ENCODE measurements at places on chromosomes 4 and X. TPM values are rescaled to one million over a fixed set of nuclear protein-coding genes. Genes with fewer than 3 reads are reported as not detected.

GRCh38 chr4:155578219-155578618 is 88.4 kb upstream of the GUCY1A1 start:
- no peak for DNase-seq

- DNase-seq = no peak
These were observed 196.8 kb downstream of the AFAP1 start for GRCh38 chr4:7742807-7743280.

DNA sequence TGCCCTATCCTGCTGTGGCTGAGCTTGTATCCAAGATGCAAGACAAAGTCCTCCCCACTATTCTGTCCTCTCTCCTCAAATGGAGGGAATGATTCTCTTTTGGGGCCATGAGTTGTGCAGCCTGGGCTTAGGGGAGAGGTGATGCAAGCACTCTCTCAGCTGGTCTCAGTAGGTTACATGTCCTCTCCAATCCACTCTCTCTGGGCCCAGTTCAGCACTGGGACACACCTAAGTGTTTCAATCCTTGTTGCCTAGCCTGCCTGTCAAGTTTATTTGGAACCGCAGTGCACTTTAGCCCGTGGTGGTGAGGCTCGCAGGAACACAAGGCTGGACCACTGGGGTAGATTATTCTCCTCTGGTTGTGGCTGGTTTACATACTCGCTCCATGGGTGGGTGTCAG is 23.8 kb upstream of the TMPRSS11D start:
- DNase-seq = no peak

Gene EPHA5
- not detected for total RNA-seq

- DNase-seq = peak; percentile 94
These were observed 237.5 kb downstream of the BCOR start for GRCh38 chrX:39859991-39860861.

Gene TRIM61
- 0.84 TPM for total RNA-seq

Gene ETNPPL
- not detected for total RNA-seq

- peak; percentile 75 for DNase-seq
These were observed 85.5 kb downstream of the STARD8 start for GRCh38 chrX:68732906-68733493.

GRCh38 chrX:11558972-11559371 is 106.7 kb downstream of the ARHGAP6 start:
- peak; percentile 50 for DNase-seq

DNA sequence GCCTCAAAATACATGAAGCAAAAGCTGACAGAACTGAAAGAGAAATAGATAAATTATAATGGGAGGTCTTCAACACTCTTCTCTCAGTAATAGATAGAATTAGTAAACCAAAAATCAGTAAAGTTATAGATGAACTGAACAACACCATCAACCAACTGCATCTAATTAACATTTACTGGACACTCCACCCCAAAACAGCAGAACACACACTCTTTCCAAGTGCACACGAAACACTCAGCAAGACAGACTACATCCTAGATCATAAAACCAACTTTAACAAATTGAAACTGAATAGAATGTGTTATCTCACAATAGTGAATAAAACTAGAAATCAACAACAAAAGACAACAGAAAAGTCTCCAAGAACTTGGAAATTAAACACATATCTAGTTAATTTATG is 25.1 kb upstream of the TCEAL4 start:
- no peak for DNase-seq

GRCh38 chr4:173936861-173937260 is 346.6 kb downstream of the FBXO8 start:
- DNase-seq = no peak

Gene CT45A1
- not detected for total RNA-seq

DNA sequence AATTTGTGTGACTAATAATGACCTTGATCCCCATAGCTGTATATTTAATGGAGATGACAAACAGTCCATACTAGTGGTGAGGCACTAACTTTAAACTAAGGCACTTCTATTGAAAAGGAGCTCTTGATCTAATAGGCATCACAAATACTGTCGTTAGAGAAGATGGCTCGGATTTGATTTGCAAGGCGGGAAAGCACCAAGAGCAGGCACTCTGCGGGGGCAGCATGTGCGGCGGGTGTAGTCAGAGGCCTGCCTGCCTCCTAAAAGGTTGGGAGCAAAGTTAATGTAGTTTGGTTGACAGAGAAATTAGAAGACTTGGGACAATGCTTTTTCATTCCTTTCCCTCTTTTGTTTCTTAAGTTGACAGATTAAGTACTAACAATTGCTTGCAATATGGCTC is 278.8 kb downstream of the CFAP299 start:
- no peak for DNase-seq

Gene DGKK
- not detected for total RNA-seq

Gene CLDN22
- not detected for total RNA-seq

Gene LUZP4
- not detected for total RNA-seq

Gene FRMPD3
- total RNA-seq = not detected

Gene FRMD7
- total RNA-seq = not detected

- no peak for DNase-seq
These were observed 317.9 kb downstream of the OPHN1 start for GRCh38 chrX:68115371-68115770.

Gene FUNDC1
- total RNA-seq = 11.9 TPM

Gene ASB5
- total RNA-seq = not detected

GRCh38 chr4:56544573-56545131 is 39.1 kb downstream of the ARL9 start:
- DNase-seq = peak; percentile 86

Gene ADH5
- total RNA-seq = 99.9 TPM

Gene GABRA4
- total RNA-seq = not detected

All from activated naive CD4-positive, alpha-beta T cell treated with anti-CD3 and anti-CD28 coated beads for 36 hours (primary cell).